Stimulated activated CD8-positive, alpha-beta memory T cell treated with anti-CD3 and anti-CD28 coated beads, Interleukin-2, amount 100 ng/mL, for 48 hours (primary cell): ENCODE measurements at places on chromosomes 5 and 9.
A peak's percentile ranks its signal among the peaks of the same experiment; 100 is the strongest.

GRCh38 chr5:153573326-153574033, 83.0 kb downstream of the GRIA1 start:
- DNase-seq, result no peak

DNA sequence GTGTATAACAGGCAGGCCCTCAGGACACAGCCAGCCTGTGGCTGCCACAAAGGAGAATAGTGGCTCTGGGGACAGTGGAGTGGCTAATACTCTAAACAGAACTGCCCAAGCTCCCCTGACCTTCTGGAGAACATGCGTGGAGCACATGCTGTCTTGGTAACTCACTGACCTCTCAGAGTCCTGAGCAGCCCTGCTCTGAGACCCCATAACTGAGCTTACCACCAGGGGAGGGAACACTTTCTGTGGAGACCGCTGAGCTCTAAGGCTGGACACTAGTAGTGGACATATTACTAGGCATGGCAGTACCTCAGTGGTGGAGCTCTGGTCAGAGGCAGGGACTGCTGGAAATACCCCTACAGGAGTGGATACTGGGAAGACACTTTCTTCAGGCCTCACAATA, 60.2 kb upstream of the SPTLC1 start:
- DNase-seq, result no peak

- DNase-seq, result no peak
Observed at GRCh38 chr5:607541-608428, 4.4 kb upstream of the CEP72 start.

GRCh38 chr9:123689701-123690428, 240.1 kb downstream of the DENND1A start:
- DNase-seq, result no peak

GRCh38 chr5:66864240-66864884, 268.2 kb downstream of the MAST4 start:
- DNase-seq, result no peak

DNA sequence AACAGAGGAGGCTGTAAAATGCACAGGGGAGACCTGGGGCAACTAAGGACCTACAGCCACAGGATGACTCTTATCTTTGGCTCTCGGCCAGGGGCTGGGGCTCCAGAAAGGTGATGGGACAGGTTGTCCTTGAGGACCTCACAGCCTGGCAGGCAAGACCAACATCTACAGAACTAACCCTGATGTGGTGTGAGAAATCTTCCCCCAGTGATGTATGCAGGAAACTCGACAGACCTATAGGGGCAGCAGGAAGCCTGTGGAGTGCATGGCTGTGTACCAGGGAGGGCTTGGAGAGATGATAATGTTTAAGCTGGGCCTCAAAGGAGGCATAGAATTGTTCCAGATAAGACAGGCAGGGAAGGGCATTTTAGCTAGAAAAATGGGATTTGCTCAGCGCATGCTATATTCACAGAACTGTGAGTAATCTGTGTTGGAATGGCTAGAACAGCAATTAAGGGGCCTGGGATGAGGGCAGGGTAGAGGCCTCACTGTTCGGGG, 68.5 kb upstream of the SLC25A51 start:
- DNase-seq, result no peak

DNA sequence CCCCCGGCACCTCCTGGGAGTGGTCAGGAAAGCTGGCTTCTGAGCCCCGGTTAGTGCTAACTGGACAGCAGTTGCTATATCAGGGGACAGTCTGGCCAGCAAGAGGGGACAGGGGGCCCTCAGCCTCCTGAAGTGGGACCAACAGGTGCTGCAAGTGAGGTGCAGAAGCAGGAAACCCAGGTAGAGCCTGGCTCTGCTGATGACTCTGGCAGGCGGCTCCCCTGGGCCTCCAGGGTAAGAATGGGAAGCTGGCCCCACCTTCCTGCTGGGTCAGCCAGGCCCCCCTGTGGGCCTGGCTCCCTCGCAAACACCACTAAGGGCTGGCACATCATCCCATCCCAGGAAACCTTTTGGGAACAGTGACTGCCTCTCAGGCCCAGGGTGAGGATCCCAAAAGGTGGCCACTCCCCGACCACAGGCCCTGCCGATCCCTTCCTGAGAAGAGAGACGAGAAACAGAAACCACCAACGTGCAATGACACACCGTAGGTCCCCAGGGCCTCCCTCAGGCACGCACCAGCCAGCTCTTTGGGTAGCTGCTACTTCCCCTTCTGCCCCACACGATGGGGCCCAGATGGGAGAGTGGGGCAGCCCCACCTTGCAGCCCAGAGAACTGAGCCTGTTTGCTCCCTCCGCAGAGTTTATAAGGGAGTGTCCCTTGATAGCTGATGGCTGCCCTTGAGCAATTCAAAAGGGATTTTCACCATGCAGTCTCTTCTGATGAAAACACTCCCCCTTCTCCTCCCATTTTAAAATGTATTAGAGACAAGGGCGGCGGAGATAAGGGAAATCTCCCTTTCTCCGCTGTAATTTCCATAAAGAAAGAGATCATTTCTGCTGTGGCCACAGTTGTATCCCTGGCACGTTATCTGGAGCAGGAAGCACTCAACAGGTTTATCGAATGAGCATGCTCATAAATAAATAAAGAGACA, 76.8 kb downstream of the STK10 start:
- peak; percentile 78 for DNase-seq
